ENCODE measurements at places on chromosomes 11 and 22.

DNA sequence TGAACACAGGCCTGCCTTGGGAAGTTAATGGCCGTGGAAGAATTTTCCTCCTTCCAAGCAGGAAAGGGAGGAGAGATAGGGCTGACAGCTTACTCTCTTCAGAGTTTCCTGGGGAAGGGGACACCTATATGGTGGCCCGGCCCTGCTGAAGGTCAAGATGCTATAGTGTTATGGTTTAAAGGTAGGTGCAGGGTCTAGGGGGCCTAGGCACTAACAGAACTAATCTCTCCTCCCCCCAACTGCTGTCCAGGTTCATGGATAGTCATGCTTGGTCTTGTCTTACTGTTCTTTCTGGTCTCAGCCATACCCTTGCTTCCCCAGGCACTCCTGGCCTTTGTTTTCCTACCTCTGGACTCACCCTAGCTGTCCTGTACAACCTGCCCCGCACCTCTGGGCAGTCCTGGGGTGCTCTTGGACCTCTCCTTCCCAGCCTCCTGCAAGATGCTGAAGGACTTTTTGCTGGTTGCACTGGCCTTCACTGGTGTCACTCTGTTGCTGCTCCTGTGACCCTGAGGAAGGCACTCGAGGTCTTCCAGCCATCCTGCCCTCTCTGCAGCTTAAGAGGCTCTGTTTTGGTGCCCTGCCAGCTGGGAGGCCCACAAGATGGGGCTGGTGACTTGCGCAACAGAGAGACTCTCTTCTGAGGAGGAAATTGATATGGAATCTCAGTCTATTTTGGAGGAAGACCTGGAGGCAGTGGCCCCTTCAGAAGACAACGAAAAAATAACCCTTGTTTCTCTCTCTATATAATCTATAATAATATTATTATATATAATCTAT lies 17.9 kb downstream of the SEC14L3 start:
- DNase-seq, result no peak

GRCh38 chr11:121636081-121636799 lies 183.5 kb upstream of the SORL1-AS1 start:
- no peak for DNase-seq

- DNase-seq, result no peak
These were observed 32.6 kb downstream of the PPFIBP2 start for GRCh38 chr11:7546324-7546791.

DNA sequence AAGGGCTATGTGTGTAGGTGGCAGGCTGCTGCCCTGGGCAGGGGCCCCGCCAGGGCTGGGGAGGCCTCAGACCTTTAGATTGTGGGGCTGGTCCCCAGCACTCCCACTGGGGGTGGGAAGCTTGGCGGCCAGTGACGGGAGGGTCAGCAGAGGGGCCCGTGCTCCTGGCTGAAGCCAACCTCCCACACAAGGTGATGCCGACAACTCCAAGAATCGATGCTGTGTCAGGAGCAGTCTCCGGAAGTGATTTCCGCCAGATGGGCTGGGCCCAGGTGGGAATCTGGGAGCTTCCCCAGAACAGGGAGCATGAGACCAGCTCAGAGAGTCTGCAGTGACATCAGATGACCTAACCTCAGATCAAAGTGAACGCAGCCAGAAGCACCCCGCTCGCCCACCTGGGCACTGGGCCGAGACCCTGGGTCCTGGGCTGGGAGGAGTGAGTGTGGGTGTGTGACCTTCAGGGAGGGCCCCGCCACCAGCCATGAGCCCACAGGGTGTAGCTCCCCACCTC lies 7.7 kb downstream of the TRPM5 start:
- DNase-seq, result no peak

- no peak for DNase-seq
These were observed 63.2 kb upstream of the DEUP1 start for GRCh38 chr11:93267383-93267782.

DNA sequence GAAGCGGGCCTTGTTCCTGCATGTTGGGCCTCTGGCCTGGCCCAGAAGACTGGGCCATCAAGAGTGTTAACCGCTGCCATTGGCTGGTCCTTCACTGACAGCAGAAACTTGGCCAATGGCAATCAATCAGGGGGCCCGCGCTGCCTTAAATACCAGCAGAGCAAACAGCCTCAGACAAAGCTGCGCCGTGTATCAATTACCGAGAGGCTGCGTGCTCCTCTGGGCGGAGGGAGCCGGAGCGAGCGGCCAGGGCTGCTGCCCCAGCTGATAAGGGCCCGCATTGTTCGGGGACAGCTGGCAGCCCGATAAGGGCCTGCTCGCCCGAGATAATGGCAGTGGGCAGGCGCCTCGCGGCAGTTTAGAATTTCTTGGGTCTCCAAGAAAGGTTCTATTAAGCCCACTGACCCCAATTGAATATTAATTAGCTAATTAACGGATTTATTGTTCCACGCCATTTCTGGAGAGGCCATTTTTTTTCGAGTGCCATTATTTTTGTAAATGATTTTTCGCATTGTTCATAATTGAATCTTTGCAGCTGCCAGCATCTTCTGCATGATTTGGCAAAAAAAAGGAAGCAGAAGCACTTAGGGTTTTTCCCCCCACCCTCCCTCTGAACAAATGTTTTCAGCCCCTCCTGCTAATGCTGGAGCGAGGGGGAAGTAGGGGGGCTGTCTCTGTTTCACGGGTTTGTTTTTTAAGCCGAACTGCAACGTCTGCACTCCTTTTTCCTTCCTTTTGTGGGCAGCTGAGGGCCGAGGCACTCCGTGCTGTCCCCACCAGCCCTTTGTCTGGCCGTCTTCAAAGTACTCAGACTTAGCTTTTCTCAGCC lies 37.6 kb upstream of the RIC3 start:
- DNase-seq, result no peak

DNA sequence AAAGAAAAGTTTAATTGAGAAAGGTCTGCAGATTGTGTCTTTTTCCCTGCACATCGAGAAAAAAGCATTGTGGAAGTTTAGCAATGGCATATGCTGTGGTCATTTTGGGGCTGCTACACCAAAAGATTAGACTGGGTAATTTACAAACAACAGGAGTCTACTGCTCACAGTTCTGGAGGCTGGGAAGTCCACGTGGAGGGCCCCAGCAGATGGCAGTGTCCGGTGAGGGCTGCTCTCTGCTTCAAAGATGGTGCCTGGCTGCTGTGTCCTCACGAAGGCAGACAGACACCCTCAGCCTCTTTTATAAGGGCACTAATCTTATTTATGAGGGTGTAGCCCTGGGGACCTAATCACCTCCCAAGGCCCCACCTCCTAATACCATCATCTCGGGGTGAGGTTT lies 21.1 kb downstream of the PHF21B start:
- DNase-seq, result no peak

DNA sequence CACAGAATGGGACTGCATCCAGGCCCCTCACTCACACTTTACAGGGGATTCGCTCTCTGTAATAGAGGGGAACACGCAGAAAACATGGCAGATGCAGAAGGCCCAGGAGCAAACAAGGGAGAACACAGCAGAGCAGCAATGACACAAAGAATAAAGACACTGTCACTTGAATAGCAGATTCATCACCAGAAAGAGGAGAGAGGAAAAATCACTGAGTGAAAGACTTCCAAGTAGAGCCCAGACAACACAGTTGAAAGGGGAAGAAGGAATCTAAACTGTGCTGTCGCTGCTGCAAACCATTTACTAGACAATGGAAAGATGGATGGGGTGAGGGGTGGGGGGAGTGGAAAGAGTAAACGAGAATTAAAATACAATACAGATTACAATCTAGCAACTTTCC lies 28.8 kb upstream of the RAPSN start:
- no peak for DNase-seq

DNA sequence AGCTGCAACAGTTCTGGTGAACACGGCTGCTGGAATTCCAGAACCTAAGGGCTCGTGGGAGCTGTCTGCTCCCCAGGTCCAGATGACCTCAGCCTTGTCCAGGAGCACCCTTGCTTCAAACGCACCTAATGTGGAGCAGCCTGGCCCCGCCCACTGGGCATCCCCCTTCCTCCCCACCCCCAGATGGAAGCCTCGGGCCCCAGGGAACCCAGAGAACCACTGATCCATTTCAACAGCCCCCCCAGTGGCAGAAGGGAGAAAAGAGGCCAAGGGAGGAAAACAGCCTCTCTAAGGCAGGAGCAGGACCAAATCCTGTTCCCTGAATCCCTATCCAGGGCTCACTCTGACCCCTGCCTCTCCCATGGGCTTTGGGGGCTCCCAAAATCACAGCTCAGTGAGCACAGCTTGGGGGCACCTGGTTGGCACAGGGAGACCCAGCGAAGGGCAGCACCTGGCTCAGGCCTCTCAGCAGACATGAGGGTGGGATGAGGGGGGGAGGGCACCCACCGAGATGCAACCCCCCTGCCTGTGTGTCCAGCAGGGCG lies 1.2 kb downstream of the CYTH4 start:
- DNase-seq, result no peak

- no peak for DNase-seq
These were observed 5.5 kb downstream of the ADM start for GRCh38 chr11:10310301-10310841.

DNA sequence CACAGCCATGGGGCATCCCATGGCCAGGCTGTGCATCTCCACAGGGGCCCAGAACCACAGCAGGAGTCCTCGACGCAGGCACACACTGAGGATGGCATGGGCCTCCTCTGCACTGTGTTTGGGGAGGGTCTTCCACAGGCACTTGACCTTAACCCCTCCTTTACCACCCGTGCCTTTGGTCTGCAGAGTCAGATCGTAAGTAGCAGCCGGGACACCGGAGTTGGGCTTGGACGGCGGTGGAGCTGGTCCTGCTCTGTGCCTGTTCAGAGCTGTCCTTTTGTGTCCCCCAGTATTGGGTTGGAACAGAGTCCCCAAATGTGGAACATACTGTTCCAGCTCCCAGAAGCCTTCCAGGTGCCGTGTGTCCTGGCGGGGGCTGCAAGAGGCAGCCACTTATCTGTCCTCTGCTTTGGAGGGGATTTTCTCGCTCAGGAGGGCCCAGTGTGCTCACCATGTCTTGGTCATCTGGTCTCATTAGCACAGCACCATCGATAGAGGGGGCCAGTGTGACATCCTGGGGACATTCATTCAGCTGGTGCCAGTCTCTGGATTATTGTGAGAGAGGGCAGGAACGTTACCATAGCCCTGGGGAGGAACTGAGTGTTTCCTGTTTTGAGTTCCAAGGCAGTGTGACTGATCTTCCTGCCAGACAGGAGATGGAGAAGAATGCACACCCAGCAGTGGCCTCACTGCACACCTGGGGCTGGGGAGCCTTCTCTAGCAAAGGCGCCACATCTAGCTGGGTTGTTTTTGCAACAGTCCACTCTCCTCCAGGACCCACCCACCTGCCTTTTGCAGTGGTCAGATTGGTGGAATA lies 12.4 kb downstream of the CRELD2 start:
- peak; percentile 87 for DNase-seq

GRCh38 chr11:95762534-95762933 lies 27.0 kb downstream of the FAM76B start:
- no peak for DNase-seq

- DNase-seq, result no peak
These were observed 35.3 kb upstream of the NECTIN1 start for GRCh38 chr11:119764108-119764868.

DNA sequence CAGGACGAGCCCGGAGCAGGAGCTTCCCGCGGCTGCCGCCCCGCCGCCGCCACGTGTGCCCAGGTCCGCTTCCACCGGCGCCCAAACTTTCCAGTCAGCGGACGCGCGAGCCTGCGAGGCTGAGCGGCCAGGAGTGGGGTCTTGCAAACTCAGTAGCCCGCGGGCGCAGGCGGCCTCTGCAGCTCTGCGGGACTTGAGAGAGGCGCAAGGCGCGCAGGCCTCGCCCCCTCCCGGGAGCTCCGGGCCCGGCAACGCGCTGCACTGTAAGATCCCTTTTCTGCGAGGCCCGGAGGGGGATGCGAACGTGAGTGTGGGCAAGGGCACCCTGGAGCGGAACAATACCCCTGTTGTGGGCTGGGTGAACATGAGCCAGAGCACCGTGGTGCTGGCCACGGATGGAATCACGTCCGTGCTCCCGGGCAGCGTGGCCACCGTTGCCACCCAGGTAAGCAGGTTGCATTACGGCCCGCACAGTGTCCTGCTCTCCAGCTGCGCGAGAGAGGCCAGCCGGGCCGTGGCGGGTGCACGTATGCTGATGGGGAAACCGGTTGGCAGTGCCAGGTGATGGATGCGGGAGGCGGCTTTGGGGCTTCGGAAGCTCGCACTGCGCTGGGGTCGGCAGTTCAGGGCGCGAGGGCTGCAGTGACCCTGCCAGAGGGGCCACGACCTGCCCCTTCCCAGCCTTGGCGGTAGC lies 2.0 kb downstream of the SLC6A5 start:
- no peak for DNase-seq

- DNase-seq, result no peak
These were observed 43.5 kb downstream of the ST14 start for GRCh38 chr11:130202818-130203689.

DNA sequence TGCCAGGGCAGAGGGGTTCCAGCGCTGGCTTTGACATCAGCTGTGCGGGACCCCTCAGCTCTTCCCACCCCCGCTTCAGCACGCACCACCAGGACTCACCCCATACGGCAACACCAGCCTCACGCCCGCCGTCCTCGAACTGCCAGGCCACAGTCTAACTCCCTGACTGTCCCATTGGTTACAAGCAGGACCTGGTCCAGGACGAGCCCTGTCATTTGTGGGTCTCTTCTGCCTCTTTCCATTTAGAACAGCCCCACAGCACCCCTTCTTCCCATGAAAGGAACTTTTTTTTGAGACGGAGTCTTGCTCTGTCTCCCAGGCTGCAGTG lies 81.7 kb downstream of the PHF21B start:
- no peak for DNase-seq

DNA sequence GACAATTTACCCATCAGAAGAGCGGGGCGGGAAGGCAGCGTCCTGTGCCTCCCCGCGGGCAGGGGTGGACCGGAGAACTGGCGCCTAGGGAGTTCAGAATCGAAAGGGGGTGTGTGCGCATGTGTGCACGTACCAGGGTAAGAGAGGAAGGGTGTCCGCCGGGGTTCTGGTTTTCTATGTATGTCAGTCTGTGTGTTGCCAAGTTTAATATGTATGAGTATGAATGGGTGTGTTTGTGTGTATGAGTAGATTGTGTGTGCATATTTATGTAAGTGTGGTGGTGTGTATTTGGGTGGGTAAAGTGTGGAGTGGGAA lies 2.0 kb downstream of the KCNC1 start:
- DNase-seq, result no peak

DNA sequence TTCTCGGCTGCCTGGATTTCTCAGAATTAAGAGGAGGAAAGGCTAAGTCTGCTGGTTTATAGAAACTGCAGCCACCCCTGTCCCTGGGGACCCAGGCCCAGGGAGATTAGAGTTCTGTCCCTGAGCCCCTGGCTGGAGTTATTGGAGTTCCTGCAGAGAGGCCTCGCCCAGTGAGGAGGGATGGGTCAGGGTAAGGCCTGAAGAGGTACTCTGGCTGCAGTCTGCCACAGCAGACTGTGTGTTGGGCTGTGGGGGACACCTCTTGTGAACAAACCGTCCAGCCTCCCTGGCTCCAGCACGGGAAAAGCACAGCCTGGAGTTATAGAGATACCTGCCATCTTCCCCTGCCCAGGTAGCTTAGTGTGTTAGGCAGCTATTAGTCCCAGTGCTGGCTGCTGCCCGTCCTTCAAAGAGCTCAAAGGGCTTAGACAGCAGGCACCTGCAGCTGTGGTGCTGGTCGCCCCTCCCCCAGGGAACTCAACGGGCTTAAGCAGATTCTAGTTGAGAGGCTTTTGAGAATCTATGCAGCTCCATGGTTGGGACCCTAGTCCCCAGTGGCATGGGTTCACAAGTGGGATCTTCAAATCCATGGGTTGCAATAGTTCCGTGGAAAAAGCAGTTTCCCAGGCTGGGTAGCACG lies 36.6 kb upstream of the MUC15 start:
- DNase-seq, result no peak
